CD14-positive monocyte (primary cell): ENCODE measurements at places on chromosomes 12 and 14.

GRCh38 chr14:68235011-68235410, 415.4 kb downstream of the RAD51B start:
- DNase-seq, result no peak

GRCh38 chr12:63941166-63941800, 96.8 kb downstream of the SRGAP1 start:
- DNase-seq, result no peak

DNA sequence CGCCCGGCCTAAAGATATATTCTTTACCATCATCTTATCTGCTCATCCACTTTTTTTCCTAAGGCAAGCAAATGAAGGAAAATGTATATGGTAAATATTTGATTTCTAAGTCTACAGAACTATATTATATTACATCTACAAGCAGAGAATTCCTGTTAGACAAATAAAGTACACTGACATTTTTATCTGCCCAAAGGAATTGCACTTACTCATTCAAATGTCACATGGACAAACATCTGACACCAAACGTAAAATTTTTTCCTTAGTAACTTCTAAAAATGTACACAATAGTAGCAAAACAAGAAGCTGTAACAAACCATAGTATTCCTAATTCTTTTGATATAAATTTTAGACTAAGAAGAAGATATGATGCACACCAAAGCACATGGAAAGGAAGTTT, 51.0 kb downstream of the SPPL3 start:
- no peak for DNase-seq

GRCh38 chr12:38875586-38876228, 29.7 kb downstream of the CPNE8 start:
- no peak for DNase-seq

- DNase-seq, result no peak
These were observed 51.8 kb upstream of the NUAK1 start for GRCh38 chr12:106190581-106190980.

- no peak for DNase-seq
These were observed 547 bp upstream of the PYGL start for GRCh38 chr14:50944647-50945413.

- DNase-seq, result no peak
These were observed 461.1 kb downstream of the LRIG3 start for GRCh38 chr12:58459191-58459590.

- no peak for DNase-seq
These were observed 3.6 kb upstream of the EML1 start for GRCh38 chr14:99789581-99789980.

DNA sequence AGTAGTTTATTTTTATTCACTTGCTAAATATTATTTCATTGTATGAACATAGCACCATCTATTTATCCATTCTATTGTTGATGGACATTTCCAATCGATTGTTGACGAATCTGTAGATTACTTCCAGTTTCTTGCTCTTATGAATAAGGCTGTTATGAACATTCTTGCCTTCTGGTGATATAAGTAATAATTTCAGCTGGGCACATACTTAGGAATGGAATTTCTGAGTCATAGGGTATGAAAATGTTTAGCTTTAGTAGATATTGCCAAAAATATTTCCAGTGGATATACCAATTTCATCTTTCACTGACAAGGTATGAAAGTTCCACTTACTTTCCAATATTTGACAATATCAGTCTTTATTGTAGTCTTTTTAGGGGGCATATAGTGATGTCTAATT, 468.5 kb downstream of the ETNK1 start:
- no peak for DNase-seq

DNA sequence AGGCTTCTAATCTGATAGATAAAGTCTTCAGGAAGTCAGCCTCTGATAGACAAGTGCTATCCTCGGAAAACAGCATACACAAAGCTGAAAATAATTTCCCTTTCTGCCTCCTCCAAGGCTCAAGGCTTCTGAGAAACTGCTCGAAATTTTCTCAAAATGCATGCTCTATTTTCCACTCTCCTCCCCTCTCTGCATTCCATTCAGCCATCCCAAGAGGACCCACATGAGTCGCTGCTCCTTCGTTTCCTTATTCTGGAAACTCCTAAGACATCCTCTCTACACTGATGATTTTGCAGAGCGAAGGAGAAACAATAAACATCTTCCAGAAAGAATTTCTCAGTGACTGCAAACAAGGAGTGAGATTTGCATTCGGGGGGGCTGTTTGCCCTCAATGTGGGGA, 92.2 kb upstream of the SFSWAP start:
- DNase-seq, result no peak

GRCh38 chr12:109065154-109065852, 12.9 kb downstream of the USP30 start:
- DNase-seq, result no peak

- no peak for DNase-seq
These were observed 25.2 kb downstream of the ARHGAP5 start for GRCh38 chr14:32102152-32102787.

- no peak for DNase-seq
These were observed 401.3 kb downstream of the DIO2 start for GRCh38 chr14:79809849-79810612.

- no peak for DNase-seq
These were observed at the start of gene CMTM5 for GRCh38 chr14:23376482-23377197. Gene CMTM5, plus strand, starts transcription at chr14:23377046. Its CDS starts 206 bp downstream, at chr14:23377252.

DNA sequence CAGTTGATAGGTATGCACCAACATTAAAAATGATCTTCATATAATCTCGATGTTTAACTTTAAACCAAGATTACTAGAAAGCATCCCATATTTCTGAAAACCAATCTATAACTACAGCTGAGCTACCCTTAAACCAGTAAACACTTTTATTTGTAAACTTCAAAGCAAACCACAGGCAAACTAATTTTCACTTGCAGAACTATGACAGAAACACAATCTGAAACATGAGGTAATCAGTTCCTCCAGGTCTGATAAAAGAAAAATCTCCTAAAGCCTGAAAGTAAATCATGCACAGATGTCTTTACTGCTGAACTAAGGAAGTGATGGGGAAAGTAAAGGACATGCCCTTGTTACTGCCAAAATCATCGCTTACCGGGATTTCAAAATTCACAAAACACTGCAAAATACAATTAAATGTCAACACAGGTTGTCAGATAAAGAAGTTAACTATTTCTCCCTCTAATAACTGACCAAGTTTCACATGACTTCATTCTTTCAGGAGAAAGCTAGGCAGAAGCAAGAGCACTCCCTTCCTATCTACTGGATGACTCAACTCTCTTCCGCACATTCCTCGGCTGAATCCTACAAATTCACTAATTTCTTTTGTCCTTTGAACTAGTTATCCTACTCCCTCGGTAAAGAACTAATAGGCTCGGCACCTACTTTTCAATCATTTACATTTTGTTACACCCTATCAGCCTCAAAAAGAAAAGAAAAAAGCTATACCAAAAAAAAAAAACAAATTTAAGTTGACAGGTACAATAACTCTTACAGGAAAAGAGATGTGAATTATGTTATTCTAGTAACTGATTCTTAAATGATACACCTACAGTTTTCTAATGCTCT, 1.4 kb downstream of the EEA1 start:
- peak; percentile 62 for DNase-seq

DNA sequence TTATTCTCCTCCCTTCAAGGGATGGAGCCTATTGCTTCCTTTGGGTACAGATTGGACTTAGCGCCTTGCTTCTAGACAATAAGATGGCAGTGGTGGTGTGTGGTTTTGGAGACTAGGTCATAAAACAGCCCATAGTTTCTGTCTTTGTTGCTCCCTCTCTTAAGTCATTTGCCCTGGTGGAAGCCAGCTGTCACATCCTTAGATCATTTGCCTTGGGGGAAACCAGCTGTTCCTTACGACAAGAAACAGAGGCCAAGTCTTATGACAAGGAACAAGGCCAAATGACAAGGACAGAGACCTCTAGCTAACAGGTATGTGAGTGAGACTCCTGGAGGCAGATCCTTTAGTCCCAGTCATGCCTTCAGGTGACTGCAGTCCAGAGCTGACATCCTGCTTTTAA, 9.2 kb upstream of the PALS1 start:
- no peak for DNase-seq

- DNase-seq, result no peak
These were observed 117.9 kb downstream of the SCAF11 start for GRCh38 chr12:45872446-45872845.

DNA sequence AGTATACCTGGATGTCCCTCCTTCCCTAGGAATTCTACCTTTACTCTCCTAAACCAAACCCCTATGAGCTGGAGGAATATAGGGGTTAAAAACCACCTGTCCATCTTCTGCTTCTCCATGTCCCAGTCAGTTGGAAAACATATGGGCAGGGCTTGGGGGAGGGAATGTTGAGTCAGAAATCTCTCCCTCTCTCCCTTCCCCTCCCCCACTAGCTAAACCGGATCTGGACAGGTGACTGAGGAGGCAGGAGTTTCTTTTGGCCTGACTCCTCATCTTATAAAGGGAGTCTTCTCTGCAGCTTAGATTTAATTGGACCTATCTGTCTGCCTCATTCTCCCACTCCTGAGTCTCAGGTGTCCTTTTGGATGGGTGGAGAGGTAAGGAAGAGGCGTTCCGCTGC, 6.1 kb downstream of the ERBB3 start:
- no peak for DNase-seq

GRCh38 chr12:4239746-4240145, 33.8 kb upstream of the CCND2 start:
- DNase-seq, result no peak

DNA sequence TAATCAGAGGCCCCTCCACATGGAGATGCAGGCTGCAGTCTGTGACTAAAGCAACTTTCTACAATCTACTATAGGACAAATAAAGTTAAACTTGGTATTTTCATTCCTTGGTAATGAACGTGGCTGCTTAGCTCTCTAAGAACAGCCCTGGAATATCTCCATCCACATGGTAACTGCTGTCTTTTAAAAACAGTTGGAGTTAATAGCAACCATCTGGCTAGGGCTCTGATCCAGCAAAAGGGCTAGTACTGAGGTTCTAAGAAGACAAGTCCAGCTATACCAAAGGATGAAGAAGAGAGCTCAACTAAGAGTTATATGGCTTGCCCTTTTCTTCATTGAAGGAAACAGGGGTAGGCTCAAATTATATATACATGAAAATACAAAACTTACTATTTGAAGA, 920.1 kb downstream of the FLRT2 start:
- DNase-seq, result no peak

GRCh38 chr14:93838238-93838637, 50.0 kb upstream of the PRIMA1 start:
- no peak for DNase-seq

GRCh38 chr12:1821805-1822204, 1.4 kb downstream of the LRTM2 start:
- no peak for DNase-seq

- no peak for DNase-seq
These were observed 48.2 kb downstream of the CRACR2A start for GRCh38 chr12:3704512-3705353.

DNA sequence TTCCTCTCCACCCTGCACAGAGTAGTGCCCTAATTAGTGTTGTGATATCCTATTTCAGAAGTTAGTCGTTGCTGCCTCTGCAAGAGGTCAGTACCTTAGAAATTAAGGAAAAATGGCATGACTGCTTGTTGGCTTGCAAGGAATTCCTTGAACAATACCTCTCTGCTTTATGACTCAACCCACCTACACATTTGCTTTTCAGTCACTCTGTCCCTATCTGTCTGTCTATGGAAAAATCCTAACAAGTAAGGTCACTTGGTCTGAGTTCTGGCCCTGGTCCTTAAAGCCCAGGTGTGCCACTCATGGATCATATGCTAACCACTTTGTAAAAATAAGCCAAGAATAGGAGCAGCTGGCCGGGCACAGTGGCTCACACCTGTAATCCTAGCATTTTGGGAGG, 116.4 kb upstream of the ATF1 start:
- DNase-seq, result no peak

GRCh38 chr12:119869720-119870119, 7.4 kb downstream of the CIT start:
- DNase-seq, result peak; percentile 7

GRCh38 chr12:75848431-75848925, 183.1 kb downstream of the PHLDA1 start:
- no peak for DNase-seq

- DNase-seq, result no peak
These were observed 66.7 kb downstream of the ZFP36L1 start for GRCh38 chr14:68726093-68726695.
